ENCODE measurements at places on chromosomes 5 and 9.

DNA sequence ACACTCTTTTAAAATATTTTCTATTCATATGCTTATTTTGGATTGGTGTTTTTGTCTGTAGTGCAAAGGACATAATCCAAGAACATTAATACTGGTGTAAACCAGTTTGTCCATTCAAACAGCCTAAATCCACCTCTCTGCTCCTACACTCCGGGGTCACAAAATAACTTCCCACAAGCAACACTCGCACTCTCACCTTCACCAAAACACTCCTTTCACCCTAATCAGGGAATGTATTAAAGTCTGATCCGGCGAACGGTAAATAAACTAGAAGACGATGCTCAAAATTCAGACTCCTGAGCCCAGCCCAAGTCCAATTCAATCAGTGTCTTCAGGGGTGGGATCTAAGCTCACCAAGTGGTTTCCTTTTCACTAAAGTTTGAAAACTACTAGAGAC, 649 bp downstream of the AP3B1 start:
- no peak for DNase-seq

- DNase-seq: no peak
Measured at GRCh38 chr5:100464418-100464817, 70.8 kb upstream of the FAM174A start.

DNA sequence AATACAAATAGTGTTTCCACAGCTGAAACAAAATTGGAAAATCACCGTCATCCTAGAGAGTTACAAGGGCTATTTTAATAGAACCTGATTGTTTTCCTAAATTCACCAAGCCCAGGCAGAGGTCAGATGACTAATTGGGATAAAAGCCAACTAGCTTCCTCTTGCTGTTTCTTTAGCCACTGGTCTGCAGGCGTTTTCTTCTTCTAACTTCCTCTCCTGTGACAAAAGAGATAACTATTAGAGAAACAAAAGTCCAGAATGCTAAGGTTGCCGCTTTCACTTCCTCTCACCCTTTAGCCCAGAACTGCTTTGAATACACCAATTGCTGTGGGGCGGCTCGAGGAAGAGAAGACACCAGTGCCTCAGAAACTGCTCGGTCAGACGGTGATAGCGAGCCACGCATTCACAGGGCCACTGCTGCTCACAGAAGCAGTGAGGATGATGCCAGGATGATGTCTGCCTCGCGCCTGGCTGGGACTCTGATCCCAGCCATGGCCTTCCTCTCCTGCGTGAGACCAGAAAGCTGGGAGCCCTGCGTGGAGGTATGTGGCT, at the start of gene TLR4:
Gene TLR4 (plus strand): TSS at position 380 of the 552 bp plus-strand sequence. CDS start 70 bp downstream, at position 450.
- DNase-seq: peak; percentile 26

DNA sequence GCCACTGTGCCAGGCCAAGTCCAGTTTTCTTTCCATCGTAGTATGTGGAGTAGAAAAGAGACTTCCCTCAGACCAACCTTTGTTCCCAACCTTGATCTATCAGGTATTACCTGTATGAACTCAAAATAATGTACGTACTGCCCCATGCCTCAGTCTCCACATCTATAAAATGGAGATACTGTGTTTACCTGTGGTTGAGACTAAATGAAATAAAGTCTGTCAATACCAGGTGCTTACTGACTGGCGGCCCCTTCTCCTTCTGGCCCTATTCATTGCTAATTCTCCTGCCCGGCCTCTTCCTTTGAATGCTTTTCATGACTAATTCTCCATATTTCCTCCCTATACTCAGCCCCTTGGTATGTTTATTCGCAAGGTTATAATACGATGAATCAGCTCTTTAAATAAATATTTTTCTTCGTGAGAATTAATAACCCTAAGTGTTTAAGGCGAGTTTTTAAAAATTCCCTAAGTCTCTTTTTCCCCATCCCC, 89.6 kb upstream of the BASP1 start:
- no peak for DNase-seq

GRCh38 chr5:73564675-73565074, 764 bp downstream of the ANKRA2 start:
- DNase-seq: no peak

- no peak for DNase-seq
Measured at GRCh38 chr5:137564398-137564961, 65.4 kb upstream of the SPOCK1 start.

GRCh38 chr5:83179966-83180365, 102.6 kb downstream of the XRCC4 start:
- no peak for DNase-seq

GRCh38 chr9:1340390-1340789, 290.2 kb downstream of the DMRT2 start:
- no peak for DNase-seq

DNA sequence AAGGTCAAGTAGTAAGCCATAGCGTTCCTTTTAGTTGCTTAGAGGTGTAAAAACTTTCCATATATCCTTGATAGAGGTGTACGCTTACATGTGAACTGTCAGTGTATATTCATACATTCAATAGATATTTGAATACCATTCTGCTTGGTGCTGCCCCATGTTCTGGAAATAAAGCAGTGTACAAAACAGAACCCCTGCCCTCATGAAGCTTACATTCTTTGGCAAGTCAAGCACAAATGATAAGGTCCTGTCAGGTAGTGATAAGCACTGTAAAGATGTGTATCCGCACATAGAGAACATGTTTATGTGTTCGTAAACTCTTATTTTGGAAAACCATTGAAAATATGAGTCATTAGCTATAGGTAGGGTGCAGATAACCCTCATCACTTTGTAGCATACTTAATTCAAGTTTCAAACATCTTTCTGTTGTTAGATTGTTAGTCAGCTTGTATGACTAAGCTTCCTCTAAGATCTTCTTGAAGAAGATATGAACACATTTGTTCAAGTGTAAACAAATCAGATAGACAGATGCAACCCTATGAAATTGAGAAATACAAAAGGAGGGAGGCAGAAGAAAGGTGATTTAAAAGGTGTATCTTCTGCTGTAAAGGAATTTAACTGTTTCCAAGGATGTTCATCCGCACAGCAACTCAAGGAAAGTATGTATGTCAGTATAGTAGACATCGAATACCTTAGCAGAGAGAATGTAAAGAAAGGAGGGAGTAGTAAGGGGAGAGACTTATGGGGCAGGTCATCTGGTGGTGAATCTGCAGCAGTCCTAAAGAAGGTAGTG, 1.6 kb downstream of the GTF3C4 start:
- DNase-seq: no peak

DNA sequence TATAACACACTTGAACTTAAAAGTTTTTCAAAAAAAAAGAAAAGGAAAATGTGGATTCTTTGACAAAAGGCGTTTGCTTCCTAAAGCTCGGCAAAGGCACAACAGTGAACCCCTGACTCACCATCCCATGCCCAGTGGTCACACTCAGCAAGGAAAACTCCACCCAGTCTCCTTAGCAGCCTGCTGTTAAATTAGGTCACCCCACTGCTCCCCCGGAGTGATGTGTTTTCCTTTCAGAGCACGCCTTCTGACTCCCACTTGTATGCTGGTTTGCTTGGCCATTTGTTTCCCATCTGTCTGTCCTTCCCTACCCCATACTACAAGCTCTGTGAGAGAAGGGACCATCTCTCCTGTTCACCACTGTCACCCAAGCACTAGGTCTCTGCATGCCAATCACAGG, 23.8 kb downstream of the RETREG1 start:
- DNase-seq: no peak

DNA sequence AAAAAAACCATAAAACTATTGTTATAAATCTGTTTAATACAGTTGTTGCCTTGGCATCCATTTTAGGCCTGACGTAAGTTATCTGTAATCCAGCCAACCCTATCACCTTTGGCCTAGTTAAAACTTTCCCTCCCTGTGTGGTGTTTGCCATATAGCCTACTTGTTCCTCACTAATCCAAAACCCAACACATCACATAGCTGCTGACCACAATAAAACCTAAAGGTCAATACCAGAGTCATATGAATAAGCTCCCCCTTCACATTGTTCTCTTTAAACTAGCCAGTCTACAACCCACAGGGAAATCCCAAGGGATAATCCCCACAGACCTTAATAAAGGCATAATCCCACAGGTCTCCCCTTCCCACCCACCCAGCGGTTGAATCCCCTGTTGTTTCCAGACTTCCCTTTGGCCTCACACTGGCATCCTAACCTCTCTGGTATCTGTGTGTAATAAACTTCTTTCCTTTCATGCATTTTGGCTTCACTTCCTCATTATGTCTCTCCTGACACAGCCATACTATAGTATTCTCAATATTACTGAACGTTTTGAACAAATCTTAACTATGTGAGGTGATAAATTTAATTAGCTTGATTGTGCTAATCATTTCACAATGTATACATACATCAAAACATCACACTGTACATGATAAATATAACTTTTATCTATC, 50.8 kb downstream of the DTWD2 start:
- no peak for DNase-seq

DNA sequence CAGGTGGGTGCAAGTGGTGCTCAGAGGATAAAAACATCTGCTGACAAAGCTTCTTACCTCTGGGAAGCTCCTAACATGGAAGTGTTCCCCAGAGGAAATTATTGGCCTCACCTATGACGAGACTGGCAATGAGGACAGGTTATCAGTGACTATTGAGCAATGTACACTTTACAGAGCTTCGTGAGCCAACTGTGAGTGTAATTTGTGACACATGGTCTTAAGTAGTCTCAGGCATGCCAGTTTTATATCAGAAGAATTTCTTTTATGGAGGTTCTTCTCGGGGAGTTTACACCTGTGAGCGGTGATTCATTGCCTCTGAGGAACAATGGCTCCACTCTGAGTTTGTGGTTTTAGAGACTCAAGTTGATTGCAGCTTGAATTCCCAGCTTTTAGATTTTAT, 11.3 kb downstream of the ANKDD1B start:
- DNase-seq: no peak

GRCh38 chr5:154652746-154653417, 102.3 kb upstream of the LARP1 start:
- no peak for DNase-seq

DNA sequence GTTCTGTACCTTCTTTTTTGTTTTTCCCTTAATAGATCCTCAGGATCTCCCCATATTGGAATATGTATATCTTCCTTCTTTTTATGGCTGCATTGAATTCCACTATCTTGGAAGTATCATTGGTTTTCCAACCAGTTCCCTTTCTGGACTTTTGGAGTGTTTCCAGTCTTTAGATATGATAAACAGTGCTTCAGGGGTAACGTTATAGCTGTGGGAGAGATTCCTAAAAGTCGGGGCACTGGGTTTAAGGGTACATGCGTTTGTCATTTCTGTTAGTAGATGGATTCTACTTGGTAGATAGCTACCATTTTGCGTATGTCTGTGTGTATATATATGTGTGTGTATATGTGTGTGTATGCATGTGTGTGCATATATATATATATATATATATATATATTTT, 42.0 kb downstream of the EXOSC2 start:
- no peak for DNase-seq

GRCh38 chr5:35938568-35939227, at the start of gene CAPSL:
CAPSL (minus strand) TSS chr5:35938622; CDS start chr5:35921120, 17,502 bp downstream.
- DNase-seq: no peak

- no peak for DNase-seq
Measured at GRCh38 chr5:106418196-106418595, 1252.5 kb downstream of the EFNA5 start.

DNA sequence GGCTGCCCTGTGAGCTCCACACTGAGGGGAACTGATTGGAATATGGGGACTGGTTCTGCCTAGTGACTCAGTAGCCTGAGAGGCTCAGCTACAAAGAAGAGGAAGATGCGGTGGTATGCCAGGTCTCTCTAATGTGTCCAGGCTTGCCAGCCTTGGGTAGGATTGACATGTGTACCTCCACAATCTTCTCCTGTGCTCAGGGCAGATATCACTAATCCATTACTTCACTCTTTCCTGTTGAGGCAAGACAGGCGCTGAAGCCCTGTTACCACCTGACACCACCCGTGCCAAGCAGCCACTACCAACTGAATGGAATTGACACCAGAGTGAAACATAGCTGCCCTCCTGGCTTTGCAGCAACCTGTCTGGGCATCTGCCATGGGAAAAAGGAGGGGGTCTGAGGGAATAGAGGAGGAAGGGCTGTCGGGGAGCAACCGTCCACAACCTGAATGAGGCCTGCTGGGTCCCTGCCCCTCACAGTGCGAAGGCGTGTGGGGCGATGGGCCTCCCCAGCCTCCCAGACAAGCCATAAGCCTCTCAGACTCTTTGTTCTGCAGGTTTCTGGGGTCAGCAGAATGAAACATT, 114.7 kb upstream of the CXCL14 start:
- DNase-seq: no peak
